ENCODE measurements at places on chromosomes 1 and 21.

- no peak for DNase-seq
Measured at GRCh38 chr1:24562625-24563024, 6.7 kb downstream of the NCMAP start.

DNA sequence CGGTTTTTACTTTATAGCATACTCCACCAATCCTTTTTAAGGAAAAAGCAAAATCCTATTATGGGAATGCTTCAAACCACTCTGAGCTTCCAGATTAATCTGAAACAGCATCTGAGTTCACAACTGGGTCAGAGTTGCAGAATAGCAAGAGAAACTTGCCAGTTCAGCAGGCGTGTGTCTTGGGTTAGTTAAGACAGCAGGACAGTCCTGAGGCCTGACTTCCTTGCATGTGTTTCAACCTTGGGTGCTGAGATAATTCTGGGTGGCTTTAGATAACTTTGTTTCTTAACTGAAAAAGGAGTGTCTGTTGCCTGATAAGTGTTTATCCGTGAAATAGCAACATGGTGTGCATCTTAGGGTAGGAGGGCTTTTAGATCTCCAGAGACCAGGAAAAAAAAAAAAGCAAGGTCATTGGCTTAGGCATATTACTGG is 169.2 kb downstream of the DHRS3 start:
- DNase-seq = no peak

DNA sequence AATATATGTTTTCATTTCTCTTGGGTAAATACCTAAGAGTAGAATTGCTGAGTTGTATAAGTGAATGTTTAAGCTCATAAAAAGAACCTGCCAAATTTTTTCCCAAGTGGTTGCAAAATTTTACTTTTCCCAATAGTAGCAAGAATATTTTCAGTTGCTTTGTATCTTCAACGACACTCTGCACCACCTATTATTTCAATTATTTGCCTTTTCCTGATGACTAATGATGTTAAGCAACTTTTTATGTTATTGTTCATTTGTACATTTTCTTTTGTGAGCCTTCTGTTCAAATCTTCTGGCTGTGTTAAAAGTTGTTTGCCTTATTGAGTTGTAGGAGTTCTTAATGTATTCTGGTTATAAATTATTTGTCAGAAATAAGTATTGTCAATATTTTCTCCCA is 299.1 kb upstream of the NRIP1 start:
- no peak for DNase-seq

GRCh38 chr1:36650200-36651065 is 167.7 kb upstream of the CSF3R start:
- DNase-seq = peak; percentile 85

- DNase-seq = no peak
Measured at GRCh38 chr1:179164494-179164893, 65.0 kb downstream of the ABL2 start.

GRCh38 chr1:213714645-213715044 is 273.1 kb upstream of the PROX1 start:
- no peak for DNase-seq

DNA sequence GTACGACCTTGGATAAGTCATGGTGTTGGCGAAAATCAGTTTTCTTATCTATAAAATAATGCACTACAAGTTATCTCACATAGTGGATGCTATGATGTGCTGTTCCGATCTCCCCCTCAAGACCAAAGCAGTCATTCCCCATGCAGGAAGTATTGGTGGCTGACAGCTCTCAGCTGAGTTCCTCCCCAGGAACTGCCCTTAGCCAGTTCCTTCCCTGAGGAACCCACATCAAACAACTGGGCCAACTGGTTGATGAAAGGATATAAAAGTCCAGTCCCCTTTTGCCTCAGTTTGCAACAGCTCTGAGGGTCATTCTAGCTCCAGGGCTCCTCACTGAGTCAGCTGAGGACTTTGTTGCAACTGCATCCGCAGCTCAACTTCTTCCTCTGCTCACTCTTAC is 16.1 kb upstream of the SLAMF1 start:
- no peak for DNase-seq

- no peak for DNase-seq
Measured at GRCh38 chr1:156949127-156949526, 28.7 kb downstream of the LRRC71 start.

DNA sequence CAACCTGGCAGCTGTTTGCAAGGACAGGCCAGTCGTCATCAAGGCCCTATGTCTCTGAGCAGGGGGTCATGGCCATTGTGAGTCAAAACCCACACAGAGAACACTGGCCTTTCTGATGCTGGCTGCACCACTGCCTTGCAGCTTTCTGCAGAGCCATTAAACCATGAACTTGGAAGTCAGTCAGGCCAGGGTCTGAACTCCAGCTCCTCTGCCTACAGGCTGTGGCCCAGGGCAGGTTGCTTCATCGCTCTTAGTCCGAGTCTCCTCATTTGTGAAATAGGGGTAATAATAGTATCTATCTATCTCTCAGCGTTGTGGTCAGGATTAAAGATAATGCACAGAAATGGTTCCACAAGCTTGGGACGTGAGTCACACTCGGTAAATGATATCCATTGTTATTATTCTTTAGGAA is 35.8 kb upstream of the HIVEP3 start:
- DNase-seq = no peak

GRCh38 chr1:230236301-230237008 is 169.4 kb downstream of the GALNT2 start:
- no peak for DNase-seq

DNA sequence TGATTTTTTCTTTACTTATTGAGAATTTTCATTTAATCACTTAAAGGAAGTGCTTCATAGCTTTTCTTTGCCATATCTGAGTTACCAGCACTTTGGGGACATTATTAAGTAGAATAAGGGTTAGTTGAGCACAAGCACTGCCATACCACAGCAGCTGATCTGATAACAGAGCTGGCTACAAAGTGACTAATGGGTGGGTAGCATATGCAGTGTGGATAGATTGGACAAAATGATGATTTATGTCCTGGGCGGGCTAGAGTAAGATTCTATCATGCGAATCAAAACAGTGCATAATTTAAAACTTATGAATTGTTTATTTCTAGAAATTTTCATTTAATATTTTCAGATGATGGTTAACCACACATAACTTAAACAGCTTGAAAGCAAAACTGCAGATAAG is 102.2 kb upstream of the SNX7 start:
- no peak for DNase-seq

- no peak for DNase-seq
Measured at GRCh38 chr1:116907351-116907750, 2.4 kb upstream of the PTGFRN start.

GRCh38 chr1:100320311-100321099 is 31.8 kb upstream of the CDC14A start:
- DNase-seq = no peak

- peak; percentile 63 for DNase-seq
Measured at GRCh38 chr21:45152265-45152746, 77.9 kb downstream of the ADARB1 start.

DNA sequence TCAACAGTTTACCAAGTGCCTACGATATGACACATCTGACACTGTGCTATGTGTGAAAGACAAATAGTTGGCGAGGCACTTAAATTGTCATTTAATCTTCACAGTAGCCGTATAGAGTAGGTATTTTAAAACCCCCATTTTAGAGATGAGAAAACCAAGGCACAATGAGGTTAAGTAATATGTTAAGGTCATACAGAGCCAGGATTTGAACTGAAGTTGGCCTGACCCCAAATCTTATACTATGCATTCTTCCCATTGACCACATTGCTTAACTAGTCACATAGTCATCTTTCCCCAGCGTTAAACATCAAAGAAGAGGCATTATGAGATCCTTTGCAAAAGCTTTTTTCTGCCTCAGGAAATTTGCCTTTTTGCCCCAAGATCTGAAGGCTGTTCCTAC is 3.9 kb downstream of the INKA2 start:
- DNase-seq = no peak

- DNase-seq = no peak
Measured at GRCh38 chr1:213416461-213417224, 365.6 kb downstream of the RPS6KC1 start.

DNA sequence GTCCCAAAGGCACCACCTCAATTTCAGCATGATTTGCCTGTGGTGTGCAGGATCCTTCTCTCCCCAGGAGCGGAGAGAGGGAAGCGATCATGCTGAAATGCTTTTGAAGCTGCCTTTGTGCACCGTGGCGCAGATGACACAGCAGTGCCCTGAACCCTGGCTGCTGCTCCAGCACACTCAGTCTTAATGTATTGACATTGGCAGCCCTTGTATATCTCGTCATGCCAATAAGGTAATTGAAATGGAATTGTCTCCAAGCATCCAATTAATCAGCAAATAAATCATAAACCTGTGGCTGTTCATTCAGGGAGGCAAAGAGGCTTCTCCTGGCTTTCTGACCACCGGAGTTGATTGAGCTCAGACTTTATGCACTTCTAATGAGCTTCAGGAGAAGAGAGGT is 139.8 kb downstream of the KAZN start:
- DNase-seq = no peak

GRCh38 chr1:82697965-82698364 is 897.2 kb downstream of the ADGRL2 start:
- DNase-seq = no peak

GRCh38 chr1:226223157-226223785 is at the start of gene MIXL1:
MIXL1 (plus strand) TSS chr1:226223664; CDS start chr1:226223682, 18 bp downstream.
- DNase-seq = peak; percentile 50

GRCh38 chr1:24931468-24932231 is 1.6 kb upstream of the RUNX3 start:
- DNase-seq = no peak

- peak; percentile 92 for DNase-seq
Measured at GRCh38 chr1:151534662-151535278, 5.3 kb upstream of the TUFT1 start.

DNA sequence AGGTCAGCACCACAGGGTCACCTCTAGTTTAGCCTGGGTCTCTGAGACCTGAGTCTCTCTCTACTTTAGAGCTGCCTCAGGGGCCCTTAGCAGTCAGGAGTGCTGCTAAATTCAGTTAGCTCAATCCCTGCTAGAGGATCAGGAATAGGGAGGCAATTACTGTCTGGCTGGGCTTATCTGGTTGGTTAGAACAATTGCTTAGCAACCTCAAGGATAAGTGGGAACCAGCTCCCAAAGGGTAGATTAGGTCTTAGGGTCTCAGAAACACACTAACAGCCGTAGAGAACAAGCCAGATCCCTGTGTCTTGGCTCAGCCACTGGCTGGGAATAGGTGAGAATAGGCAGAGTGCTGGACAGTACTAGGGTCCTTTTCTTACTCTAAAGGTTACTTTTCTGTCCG is 7.7 kb downstream of the PM20D1 start:
- DNase-seq = no peak

GRCh38 chr1:159889821-159890252 is 10.1 kb downstream of the CFAP45 start:
- DNase-seq = no peak

DNA sequence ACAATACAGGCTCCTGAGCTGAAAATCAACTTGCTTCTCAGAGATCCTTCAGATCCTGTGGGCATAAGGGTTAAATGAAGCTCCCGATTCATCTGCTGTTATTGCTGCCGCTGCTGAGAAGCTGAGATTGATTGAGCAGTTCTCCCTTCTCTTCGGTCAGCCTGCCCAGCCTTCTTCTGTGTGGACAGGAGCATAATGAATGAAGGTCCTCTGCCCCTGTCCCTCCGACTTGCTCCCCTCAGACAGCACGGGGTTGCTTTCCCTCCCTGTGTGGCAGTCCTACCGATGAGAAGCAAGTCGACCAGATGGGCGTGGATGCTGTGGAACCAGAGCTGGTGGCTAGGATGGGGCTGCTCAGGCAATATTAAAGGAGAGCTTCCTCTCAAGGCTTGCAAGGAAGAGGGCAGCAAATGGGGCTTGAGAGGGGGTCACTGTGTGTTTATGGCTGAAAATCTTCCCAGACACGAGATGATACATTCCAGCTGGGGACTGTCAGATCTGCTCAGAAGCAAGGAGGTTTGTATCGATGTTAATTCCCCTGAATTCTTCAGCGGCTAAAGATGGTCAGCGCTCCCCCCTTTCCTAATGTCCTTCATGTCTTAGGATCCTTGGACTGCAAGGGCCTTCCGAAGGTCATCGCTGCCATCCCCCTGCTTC is 63.9 kb upstream of the GOLT1A start:
- no peak for DNase-seq

- no peak for DNase-seq
Measured at GRCh38 chr1:113855630-113856400, 15.7 kb downstream of the PTPN22 start.

DNA sequence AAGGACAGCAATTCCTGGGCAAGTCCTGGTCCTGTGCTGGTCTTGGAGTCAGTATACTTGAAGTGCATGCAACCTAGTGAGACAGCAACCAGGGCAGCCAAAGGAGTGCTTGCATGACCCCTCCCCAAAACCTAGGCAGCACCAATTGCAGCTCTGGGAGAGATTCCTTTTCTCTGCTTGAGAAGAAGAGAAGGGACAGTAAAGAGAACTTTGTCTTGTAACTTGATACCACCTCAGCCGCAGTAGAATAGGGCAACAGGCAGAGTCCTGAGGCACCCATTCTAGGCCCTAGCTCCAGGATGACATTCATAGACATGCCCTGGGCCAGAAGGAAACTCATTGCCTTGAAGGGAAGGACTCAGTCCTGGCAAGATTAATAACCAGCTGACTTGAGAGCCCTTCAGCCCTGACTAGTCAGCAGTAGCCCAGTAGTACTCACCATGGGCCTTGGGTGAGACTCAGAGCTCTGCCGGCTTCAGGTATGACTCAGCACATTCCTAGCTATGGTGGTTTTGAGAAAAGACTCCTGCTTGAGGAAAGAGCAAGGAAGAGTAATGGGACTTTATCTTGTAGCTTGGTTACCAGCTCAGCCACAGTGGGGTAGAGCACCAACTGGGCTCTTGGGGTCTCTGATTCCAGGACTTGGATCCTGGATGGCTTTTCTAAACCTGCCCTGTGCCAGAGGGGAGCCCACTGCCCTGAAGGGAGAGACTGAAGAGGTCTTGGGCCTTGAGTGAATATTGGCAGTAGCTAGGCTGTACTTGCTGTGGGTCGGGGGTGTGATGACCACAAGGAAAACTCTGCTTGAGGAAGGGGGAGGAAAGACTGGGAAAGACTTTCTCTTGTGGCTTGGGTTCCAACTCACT is 51.7 kb upstream of the ACADM start:
- DNase-seq = no peak

DNA sequence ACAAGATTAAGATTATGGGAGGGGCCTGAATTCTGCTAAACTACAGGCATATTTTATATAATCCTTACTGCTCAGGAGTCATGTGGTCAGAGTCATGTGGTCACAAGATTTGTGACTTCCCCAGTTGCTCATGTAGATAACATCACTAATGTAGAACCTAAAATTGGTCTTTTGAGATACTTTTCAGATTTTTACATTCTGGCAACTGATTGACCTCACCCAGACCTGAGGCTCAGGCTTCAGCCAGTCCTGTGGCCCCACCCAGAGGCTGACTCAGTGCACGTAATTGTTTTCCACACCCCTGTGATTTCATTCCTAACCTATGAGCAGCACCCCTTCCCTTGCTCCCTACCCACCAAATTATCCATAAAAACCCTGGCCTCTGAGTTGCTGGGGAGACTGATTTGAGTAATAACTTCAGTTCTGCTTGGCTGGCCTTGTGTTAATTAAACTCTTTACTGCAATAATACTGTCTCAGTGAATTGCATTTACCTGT is 41.7 kb upstream of the ZNF326 start:
- DNase-seq = no peak

Data from glutamatergic neuron (in vitro differentiated cells).